Activated naive CD4-positive, alpha-beta T cell treated with anti-CD3 and anti-CD28 coated beads, Interleukin-2, amount 50 U/mL, for 16 hours (primary cell): ENCODE measurements at places on chromosomes 4 and X.

- DNase-seq: no peak
Measured at GRCh38 chr4:21641696-21642095, 306.9 kb downstream of the KCNIP4 start.

GRCh38 chr4:164439037-164439436 lies 314.9 kb upstream of the SMIM31 start:
- DNase-seq: no peak

DNA sequence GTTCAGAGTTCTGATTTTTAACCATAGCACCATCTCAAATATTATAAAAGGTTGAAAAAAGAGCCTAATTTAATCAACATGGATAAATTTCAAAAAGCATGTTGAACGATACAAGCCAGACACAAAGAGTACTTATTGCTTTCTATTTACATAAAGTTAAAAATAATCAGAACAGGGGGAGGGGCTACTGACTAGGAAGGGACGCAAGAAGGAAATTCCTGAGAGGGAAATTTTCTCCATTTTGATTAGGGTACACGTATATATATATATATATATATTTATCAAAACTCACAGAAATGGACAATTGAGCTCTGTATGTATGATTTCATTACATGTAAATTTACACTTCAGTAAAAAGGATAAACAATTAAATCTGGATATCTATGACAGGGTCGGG lies 482 bp upstream of the MBTPS2 start:
- DNase-seq: no peak

- peak; percentile 19 for DNase-seq
Measured at GRCh38 chrX:149527705-149528104, 13.1 kb upstream of the EOLA1 start.

DNA sequence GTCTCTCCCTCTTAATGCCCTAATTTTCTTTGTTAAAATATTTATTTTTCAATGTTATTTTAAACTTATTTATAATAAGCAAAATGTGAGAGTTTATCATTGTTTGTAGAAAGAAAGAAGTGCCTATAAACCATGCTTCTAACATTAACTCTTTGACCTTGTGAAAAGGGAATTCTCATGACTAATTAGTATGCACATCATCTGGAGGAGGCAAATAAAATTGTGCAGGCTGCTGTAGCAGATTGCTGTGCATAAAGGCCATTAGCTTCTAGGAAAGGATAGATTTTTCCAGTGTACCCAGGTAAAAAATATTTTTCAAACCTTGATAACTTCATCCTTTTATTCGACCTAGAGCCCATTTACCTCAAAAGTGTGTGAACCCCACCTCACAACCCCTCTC lies 84.6 kb upstream of the GUCY1A1 start:
- no peak for DNase-seq

GRCh38 chrX:115652221-115652620 lies 91.2 kb downstream of the PLS3 start:
- no peak for DNase-seq

DNA sequence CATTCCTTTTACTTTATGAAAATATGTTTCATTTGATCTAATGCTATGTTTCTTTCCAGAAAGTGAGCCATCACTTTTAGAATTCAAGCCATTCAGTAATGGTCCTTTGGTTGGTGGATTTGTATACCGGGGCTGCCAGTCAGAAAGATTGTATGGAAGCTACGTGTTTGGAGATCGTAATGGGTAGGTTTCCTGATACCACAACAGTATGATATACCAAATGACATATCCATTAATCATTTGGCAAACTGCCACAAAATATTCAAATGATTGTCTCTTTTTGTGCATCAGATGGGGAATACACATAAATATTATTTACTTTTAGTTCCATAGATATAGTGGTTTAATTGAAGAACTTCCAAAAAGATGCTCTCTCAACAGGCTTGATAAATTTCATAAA lies 68.2 kb downstream of the HHIP start:
- DNase-seq: no peak

GRCh38 chrX:129654652-129655546 lies at the start of gene APLN:
Gene APLN (minus strand): TSS chrX:129654956. CDS start chrX:129654630, 326 bp downstream.
- DNase-seq: peak; percentile 23

DNA sequence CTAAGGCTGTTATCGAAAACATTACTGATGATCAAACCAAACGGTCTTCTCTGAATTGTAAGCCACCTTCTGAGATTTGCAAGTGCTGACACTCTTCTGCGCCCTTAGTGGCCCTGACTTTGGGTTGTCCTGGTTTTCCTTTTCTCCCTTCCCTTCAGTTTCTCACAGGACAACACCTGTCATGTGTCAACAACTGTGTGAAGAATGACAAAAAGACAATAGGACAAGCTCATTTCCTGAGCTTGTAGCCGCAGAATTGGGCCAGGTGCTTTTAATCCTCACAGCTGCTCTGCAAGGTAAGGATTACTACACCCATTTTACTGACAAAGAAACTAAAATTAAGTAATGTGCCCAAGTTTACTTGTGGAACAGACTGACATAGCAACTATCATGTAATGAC lies 44.9 kb upstream of the TXK start:
- no peak for DNase-seq

DNA sequence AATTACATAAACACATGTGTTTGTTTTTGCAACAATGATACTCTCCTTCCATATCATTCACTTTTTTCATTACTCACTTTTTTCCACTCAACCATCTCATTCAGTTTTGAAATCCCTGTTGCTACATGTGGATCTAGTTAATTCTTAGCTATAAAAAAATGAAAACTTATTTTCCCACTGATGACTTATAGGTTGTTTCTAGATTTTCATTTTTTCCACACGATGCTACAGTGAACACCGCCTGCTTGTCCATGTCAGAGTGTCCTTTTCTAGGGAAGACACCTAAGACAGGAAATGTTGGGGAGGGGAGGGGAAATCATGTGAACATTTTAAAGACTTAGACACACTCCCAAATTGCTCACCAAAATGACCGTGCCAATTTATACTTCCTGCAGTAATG lies 70.2 kb downstream of the SUPT20HL2 start:
- DNase-seq: no peak

GRCh38 chr4:61203436-61203790 lies 3.3 kb downstream of the ADGRL3 start:
- no peak for DNase-seq

DNA sequence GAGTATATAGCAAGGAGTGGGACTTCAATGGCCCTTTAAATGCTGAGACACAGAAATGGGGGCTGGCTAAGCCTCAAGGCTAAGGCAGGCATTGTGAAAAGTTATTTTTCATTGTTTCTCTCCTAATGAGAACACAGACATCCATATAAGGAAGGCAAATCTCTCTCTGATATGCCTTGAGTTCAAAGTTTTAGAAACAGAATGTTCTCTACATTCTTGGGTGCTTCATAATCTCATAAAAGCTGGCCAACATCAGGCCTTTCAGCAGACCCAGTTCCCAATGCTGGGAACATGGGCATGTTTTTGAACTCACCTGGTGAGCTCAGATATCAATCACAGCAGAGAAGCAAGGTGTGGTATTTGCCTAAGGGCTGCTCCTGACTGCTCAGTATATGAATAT lies 19.4 kb upstream of the RAB40A start:
- no peak for DNase-seq
